ENCODE measurements at places on chromosomes 4 and X.

DNA sequence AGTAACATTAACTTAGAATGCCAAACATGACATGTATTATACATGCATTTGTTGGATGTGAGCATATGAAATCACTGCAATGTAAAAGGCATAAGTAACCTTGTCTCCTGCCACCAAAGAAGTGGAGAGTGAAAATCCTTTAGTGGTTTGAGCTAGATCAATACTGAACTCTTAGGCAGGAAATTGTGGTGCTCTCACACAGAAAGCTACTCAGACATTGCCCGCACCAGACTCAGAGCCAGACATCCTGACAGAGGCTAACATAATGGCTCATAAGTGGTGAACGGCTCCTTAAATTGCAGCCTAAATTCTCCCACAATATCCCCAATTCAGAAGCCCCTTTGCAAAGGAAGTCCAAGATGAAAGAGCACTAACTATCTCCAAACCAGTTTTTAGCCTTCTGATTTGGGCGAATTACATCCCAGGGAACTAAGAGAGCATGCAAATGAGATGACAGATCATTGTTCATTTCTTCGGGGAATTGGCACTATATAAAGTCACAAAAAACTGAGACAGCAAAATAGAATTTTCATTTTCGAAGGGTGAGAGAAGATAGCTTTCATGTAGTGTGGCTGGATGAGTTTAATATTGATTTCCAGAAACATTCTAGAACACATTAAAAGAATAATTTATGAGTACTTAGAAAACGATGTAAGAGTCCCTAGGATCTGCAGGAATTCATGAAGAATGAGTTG, 233.6 kb upstream of the RPS6KA3 start:
- DNase-seq = no peak

GRCh38 chr4:4693258-4693657, 151.4 kb upstream of the STX18 start:
- DNase-seq = peak; percentile 23

DNA sequence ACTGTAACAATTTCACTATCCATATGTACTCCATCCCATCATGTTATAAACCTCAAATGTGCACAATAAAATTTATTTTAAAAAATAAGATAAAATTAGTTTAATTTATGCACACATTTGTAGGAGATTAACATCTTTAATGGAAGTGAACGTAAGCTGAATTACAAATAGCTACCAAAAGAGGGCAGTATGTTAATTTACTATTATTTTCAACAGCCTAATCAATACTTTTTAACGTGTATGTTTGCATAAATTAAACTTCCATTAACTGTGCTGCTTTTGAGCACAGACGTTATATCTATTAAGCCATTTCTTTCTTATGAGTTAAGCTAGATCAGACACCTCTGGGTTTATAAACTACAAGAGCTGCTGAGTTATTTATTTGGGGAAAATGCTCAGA, 56.5 kb upstream of the PHKA2 start:
- peak; percentile 2 for DNase-seq

DNA sequence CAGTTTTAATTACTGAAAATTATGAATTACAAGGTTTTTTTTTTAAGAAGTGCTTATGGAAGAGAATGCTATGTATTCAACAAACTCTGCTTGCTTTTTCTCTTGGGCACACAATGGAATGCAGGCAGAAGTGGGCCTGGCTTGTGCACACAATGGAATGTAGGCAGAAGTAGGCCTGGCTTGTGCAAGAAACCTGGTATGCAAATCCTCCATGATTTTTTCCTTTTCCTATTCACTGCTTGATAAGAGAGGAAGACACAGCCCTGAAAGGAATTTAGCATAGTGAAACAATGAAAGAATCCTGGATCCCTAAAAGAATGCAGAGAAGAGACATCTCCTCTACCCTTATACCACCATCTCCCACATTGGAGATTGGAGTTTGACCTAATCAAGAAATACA, 138.4 kb downstream of the COL25A1 start:
- no peak for DNase-seq

GRCh38 chr4:110112056-110112455, 86.4 kb downstream of the ELOVL6 start:
- DNase-seq = no peak

DNA sequence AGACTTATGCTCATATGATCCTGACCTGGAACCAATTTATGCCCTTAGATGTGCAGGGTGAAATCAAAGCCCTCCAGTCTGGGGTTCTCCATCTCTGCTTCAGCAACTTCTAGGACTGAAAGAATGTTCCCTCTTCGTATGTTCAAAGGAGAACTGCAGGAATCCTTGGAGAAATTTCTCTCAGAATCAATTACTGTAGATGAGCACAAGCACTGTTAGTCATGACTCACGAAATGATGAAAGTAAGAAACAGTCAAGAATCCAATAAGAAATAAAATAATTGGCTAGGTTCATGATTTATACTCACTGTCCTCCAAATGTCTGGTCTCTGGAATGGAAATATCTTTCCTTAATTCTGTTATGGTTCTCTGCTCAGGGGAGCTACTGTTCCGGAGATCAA, 348.2 kb downstream of the PDGFC start:
- DNase-seq = no peak

DNA sequence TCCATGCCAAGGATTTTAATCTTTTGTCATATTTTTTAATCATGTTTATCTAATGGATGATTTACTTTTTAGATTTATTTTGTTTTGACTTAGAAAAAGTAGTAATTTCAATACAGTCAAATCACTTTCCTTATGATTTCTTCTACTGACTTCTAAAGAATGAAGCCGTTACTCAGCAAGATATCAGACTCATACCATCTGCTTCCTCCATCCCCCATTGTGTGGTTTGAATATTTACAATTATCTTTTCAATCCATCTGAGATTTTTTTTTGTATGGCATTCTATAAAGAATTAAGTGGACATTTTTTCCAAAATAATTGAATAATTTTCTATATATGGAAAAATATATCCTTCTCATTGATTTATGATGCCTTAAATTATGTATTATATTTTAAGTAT, 565.4 kb upstream of the ATOH1 start:
- no peak for DNase-seq

GRCh38 chrX:119685225-119686066, 7.5 kb downstream of the SEPTIN6 start:
- DNase-seq = peak; percentile 94

GRCh38 chrX:79645749-79646148, 278.6 kb upstream of the ITM2A start:
- no peak for DNase-seq

DNA sequence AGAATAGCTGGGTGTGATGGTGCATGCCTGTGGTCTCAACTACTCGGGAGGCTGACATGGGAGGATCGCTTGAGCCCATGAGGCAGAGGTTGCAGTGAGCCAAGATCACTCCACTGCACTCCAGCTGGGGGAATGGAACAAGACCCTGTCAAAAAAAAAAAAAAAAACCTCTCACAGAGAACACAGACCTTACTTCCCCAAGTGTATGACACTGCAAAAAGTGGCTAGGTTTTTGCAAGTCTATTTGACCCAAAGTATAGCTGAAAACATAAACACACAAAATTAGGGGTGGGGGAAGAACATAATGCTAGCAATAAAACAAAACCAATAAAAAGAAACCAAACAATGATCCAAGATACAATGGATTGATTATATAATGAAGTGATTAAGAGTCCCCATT, 6.7 kb downstream of the LAMP2 start:
- no peak for DNase-seq

DNA sequence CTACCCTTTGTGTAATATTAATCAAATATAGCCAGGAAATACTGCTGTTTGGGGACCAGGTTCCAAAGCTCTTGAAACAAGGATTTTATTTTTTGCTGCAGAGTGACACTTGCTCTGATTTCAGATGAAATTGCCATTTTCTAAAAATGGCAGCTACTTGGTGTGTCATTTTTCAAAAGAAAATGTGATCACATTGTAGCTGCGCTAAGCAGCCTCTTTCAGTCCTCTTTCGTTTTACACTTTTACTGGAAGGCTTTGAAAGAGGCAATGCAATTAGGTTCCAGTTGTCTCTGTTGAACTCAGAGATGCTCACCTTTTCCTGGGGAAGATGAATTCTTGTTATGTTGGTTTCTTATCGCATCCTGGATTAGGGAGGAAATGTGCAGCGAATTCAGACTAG, 85.1 kb downstream of the CT47B1 start:
- DNase-seq = no peak

GRCh38 chrX:55908661-55909212, 191.2 kb downstream of the RRAGB start:
- DNase-seq = peak; percentile 8

GRCh38 chrX:8579602-8580001, 115.0 kb downstream of the VCX3B start:
- no peak for DNase-seq

DNA sequence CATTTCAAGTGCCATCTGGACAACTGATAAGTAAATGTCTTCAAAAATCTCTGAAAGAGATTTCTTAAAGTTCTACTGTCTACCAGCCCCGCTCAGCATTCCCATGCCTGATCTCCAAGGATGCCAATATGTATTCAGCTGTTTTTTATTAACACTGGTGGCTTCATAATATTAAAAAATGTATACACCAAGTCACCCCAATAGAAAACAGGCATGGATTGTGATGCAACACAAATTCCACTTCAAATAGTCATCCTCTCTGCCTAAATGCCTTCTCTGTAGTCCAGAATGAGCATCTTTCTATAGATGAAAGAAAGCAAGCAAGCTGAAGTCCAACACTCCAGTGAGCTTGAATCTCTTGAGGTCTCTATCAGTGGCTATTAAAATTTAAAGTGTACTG, 152.2 kb upstream of the PPARGC1A start:
- DNase-seq = no peak

GRCh38 chr4:38034986-38035882, 75.0 kb downstream of the PTTG2 start:
- peak; percentile 80 for DNase-seq

DNA sequence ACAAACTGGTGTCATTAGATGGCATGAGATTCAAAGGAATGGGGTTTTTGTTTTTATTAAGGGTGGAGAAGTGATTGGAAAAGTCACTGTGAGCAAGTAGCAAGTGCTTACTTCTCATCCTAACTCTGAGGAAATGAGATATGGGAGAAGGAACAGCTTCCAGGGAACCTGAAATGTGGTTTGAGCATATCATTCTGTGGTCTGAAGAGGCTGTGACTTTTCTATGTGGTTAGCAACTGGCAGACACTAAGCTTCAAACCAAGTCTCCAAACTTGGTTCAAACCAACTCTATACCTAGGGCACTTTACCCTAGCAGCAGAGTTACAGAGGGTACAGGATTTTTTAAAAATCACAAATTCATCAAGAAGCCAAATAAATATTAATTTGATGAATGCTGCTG, 58.2 kb downstream of the DCLK2 start:
- peak; percentile 21 for DNase-seq

- DNase-seq = peak; percentile 42
These were observed 20.4 kb upstream of the FRMPD3 start for GRCh38 chrX:107429090-107429489.

DNA sequence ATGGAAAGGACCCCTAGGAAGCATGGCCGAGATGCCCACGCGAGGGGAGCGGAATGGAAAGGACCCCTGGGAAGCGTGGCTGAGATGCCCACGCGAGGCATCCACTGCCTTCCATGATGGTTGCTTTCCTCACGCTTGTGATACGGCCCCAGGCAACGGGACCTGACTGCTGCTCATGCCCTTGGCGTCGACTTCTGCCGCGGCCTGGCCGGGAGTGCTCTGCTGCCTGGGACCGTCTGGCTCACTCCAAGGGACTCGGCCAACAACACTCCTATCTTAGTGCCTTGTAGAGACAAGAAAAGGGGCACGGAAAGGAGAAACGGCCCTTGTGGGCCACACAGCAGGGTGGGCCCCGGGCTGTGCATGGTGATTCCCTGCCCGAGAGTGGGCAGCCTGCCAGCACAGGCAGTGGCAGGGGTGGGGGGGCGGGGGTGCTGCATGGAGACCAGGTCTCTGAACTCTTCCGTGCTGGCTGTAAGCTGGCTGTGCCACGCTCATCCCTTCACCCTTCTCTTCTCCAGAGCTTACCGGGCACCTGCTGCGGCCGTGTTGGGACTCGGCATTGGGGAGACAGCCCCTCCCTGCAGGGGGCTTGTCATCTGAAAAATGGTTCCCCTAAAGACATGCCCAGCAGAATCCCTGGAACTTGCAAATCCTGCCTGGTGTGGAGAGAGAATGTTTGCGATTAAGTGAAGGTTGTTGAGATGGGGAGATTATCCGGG, 38.6 kb upstream of the HMX1 start:
- DNase-seq = no peak

- DNase-seq = no peak
These were observed 80.5 kb downstream of the ALPK1 start for GRCh38 chr4:112377594-112378242.

- no peak for DNase-seq
These were observed 73.1 kb downstream of the TIGD2 start for GRCh38 chr4:89184407-89184806.

DNA sequence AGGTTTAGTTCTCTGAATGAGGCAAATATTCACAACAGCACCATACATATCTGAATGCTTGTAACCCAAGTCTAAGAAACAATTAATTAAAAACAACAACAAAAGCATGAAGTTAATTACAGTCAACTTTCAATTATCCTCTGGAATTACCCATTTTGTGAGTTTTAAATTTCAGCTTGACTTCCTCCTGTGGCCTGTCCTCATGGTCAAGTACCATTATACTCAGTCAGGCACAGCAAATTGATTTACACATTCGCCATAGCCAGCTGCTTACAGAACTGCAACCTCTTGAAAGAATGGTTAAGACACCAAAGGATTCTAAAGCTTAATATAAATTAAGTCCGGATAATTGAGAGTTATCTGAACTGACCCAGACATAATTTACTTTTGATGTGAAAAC, 306.5 kb downstream of the CAMK2D start:
- no peak for DNase-seq

GRCh38 chr4:142728233-142728632, 117.9 kb downstream of the INPP4B start:
- DNase-seq = no peak

DNA sequence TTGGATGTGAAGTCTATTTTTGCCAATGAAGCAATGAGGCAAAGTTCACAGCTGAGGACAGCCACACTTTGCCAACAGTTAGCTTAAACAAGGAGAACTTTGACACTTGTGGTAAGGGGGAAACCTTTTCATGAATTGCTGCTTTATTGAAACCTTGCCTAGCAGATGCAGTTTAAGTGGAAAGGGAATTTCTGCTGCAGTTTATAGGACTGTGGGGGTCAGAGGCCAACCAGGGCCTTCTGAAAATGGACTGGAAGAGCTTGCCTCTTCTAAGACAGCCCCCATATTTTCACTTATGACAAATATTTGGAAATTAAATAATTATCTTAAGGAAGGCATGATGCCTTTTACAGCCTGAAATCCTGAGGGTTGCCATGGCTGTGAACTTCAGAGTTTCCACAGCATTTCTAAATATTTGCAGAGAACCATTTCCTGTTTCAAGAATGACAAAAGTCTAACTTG, 550.3 kb downstream of the RAB28 start:
- DNase-seq = no peak

GRCh38 chr4:182242787-182243186, 415 bp upstream of the TENM3 start:
- DNase-seq = no peak

DNA sequence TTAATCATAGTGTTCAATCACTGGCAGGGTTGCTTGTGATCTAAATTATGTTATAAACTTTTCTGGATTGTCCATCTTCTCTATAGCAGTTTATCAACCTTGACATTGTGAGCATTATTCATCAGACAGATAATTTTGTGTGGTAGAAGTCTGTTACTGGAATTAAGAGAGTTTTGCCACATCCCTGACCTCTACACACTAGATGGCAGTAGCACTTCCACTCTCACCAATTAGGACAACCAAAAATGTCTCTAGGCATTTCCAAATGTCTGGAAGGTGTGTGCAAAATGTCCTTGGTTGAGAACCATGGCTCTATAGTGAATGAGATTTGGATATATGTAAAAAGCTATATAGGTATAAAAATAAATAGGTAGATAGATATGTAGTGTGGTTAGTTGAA, 324.1 kb upstream of the FAM47C start:
- DNase-seq = no peak
